ENCODE measurements at places on chromosomes 12 and 14. TPM values are rescaled to one million over a fixed set of nuclear protein-coding genes. Genes with fewer than 3 reads are reported as not detected.
A peak's percentile ranks its signal among the peaks of the same experiment; 100 is the strongest.

Gene SPTB
- 0.08 TPM for total RNA-seq

Gene BDKRB2
- total RNA-seq = not detected

DNA sequence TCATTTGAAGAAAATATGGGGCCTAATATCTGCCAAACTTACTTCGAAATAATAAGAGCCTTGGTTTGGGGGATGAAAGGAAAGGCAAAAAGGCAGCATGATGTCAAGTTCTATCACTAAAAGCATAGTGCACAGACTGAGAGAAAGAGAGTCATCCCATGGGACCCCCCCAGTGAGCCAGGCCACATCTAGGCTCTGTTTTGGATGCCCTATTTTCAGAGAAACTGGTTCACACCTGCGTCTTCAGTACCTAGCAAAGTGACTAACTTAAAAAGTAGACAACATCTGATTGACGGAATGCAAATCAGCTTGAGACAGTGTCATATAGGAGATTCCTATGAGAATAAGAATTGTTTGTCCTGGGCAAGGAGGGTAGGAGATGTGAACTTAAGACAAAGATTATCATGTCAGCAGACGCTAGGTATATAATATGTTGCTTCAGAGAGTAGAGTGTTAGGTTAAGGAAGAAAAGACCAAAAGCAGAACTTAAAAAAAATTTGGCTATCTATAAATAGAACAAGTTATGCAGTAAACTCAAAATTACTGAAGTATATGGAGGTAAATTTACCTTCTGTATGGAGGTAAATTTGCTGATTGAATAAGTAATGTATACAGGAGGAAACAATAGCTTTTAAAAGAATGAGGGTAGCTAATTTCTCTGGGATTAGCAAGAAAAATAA is 148.2 kb downstream of the SLC41A2 start:
- DNase-seq = no peak

- peak; percentile 47 for DNase-seq
Measured at GRCh38 chr14:100106250-100107112, 41.3 kb downstream of the EVL start.

- no peak for DNase-seq
Measured at GRCh38 chr14:31880935-31881334, 196.2 kb upstream of the ARHGAP5 start.

DNA sequence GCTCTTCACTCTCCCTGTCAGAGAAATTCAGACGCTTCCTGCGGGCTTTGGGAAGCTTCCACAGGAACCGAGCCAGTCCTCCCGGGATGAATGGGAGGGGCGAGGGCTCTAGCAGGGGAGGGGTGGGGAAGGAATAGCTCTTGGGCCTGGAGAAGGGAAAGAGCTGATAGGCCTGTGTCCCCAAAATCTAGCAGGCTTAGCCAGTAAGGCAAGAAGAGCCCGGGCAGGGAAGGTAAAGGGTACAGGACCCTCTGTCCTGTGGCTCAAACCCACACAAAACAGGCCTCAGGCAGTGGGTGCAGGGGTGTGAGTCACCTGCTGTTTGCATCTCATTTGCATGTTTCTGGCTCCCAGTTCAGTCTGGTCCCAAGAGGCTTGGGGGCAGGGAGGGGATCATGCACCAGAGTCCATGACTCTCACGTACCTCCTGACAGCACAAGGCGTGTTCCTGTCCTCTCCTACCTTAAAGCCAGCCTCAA is 8.7 kb upstream of the SMUG1 start:
- no peak for DNase-seq

DNA sequence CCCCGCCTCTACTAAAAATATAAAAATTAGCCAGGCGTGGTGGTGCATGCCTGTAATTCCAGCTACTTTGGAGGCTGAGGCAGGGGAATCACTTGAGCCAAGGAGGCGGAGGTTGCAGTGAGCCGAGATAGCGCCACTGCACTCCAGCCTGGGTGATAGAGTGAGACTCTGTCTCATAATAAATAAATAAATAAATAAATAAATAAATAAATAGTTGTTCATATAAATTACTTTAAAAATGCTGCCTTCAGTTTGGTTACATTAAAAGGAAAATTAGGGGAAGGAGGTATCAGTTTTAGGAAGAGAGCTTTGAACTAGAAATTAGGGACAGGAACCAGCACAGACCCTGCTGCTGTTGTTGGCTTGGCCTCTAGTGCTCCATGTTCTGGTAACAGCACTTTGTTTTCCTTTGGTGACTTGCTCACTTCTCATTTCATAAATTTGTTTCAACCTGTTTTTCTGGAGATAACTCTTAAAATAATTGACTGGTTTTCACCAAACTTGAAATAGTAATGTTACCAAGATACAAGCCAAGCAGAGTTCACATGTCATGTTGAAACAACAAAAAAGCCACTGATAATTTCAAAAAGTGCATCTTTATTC is 22.9 kb upstream of the PTPRB start:
- DNase-seq = no peak

DNA sequence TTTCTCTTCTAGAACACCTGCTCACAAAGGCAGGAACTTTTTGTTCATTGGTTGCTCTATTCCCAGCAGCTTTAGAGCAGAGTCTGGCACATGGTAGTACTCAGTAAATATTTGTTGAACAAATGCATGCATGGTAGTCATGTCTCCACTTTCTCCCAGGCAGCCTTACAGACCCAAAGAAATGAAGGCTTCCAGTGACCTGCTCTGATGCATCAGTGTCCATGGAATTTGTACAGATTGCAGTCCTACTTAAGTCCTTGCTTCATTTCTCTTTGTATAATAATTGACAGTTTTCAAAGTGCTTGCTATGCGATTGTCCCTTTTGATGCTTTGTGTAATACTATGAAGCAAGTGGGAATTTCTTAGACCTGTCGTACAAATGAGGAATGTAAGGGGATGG is 119.6 kb downstream of the DERA start:
- DNase-seq = no peak

GRCh38 chr12:50747817-50748216 is 16.1 kb upstream of the ATF1 start:
- DNase-seq = no peak
